ENCODE measurements at places on chromosomes 2 and 18. TPM values are rescaled to one million over a fixed set of nuclear protein-coding genes. Genes with fewer than 3 reads are reported as not detected.

The SH3RF3 gene
- total RNA-seq, result 8.8 TPM

The HOXD4 gene
- total RNA-seq, result not detected

The UGT1A4 gene
- not detected for total RNA-seq

The BCL11A gene
- total RNA-seq, result 2.2 TPM

The GYPC gene
- 53.8 TPM for total RNA-seq

The ZBTB7C gene
- 7.7 TPM for total RNA-seq

DNA sequence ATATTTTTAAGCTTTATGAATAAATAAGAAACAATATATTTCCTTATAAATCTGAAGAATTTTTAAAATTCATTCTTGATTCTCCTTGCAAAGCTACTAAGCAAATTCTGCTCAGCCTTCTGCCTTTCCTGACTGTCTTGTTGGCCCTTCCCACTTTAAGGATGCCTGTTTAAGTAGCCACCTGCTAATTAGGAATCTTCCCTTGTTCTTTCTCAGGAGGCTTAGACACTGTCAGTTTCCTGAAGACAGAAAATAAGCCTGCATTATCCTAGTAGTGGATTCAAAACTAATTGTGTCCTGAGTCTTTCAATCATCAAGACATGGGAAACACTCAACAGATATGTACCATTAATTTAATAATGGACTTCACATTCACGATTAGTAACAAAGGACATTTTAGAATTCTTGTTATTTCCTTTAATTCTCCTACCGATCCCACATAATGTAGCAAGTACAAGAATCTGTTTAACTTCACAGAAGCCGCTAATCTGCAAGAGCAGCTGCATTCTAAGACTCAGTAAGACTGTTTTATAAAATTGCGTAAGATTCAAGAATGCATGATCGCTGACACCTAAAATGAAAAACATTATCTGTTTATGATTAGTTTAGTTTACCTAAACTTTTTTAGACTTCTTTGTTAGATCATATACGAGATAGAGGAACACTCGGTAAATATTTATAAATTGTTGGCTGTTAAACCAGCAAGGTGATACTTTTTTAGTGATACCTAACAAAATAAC is 445.4 kb upstream of the DSEL start:
- H3K27me3 ChIP-seq, result no peaks in the 10 kb centered on the region
- H3K27ac ChIP-seq, result no peak overlapping the region
- H3K4me3 ChIP-seq, result no peak overlapping the region
- H3K36me3 ChIP-seq, result no peaks in the 10 kb centered on the region

GRCh38 chr2:196291426-196291825 is 120.0 kb upstream of the STK17B start:
- no peak overlapping the region for H3K27ac ChIP-seq
- no peak overlapping the region for H3K4me3 ChIP-seq
- no peaks in the 10 kb centered on the region for H3K27me3 ChIP-seq
- H3K4me1 ChIP-seq, result no peaks in the 10 kb centered on the region

DNA sequence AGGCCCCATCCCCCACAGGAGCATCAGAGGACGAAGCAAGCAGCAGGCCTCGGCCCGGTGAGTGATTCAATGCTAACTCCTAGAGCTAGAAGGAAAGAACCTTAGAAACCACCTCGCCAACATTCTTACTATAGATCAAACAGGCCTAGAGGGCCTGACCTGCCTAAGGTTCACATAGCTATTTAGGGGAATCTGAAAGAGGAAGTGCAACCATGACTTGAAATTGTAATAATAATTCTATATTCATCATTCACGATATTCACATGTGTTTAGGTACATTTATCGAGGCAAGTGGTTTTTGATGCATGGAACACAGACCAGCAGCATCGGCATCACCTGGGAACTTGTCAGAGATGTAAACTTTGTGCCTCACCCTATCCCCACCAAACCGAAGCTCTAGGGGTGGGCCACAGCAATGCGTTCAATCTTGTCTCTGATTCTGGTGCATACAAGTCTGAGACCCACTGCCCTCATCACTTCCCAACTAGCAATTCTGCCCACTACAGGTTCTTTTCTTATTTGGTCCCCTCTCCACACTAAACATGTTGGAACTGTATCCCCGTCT is 78.0 kb upstream of the DNMT3A start:
- H3K27me3 ChIP-seq, result no peaks in the 10 kb centered on the region
- H3K4me1 ChIP-seq, result no peaks in the 10 kb centered on the region
- no peak overlapping the region for H3K27ac ChIP-seq
- no peak for DNase-seq
- H3K36me3 ChIP-seq, result no peaks in the 10 kb centered on the region

GRCh38 chr18:3056311-3056710 is 43.4 kb upstream of the LPIN2 start:
- no peak overlapping the region for H3K27ac ChIP-seq
- no peaks in the 10 kb centered on the region for H3K36me3 ChIP-seq
- DNase-seq, result peak; percentile 50
- no peak overlapping the region for H3K4me3 ChIP-seq
- no peaks in the 10 kb centered on the region for H3K27me3 ChIP-seq
- no peaks in the 10 kb centered on the region for H3K4me1 ChIP-seq

DNA sequence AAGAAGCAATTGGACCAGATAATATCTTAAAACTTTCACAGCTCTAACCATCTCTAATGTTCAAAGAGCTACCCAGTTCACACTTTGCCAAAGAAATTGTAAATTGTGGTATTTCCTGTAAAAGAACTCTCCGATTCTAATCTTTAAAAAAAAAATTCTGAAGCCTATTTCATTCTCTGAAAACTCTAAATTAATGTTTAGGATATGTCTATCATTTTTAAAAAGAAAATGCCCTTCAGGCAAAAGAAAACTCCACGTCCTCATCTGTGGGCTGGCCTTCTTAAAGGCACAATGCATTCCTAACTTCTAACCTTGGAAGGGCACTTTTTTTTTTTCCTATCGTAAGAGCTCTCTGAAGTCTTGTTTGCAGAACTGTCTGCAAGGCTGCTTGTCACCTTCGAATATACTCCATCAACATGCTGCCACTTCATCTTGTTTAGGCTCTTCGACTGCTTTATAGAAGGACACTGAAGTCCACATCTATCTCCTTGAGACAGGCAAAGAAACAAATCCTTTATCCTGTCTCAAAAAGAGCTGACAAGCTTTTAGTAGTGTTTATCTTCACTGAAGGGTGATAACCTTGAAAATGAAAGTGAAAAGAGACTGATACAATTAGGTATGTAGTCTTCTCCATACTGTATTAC is 124.3 kb upstream of the SLC39A10 start:
- no peaks in the 10 kb centered on the region for H3K36me3 ChIP-seq
- H3K27ac ChIP-seq, result no peak overlapping the region
- H3K27me3 ChIP-seq, result no peaks in the 10 kb centered on the region
- no peak for DNase-seq
- no peaks in the 10 kb centered on the region for H3K4me1 ChIP-seq

- no peaks in the 10 kb centered on the region for H3K4me1 ChIP-seq
- H3K4me3 ChIP-seq, result no peak overlapping the region
- no peaks in the 10 kb centered on the region for H3K36me3 ChIP-seq
- no peak for DNase-seq
- H3K27ac ChIP-seq, result peak overlapping the region; percentile 78
- no peaks in the 10 kb centered on the region for H3K27me3 ChIP-seq
Observed at GRCh38 chr2:105488285-105488684, 89.4 kb upstream of the FHL2 start.

GRCh38 chr2:128438091-128438490 is 119.4 kb upstream of the HS6ST1 start:
- H3K36me3 ChIP-seq, result no peaks in the 10 kb centered on the region
- DNase-seq, result peak; percentile 42
- H3K4me3 ChIP-seq, result no peak overlapping the region
- H3K4me1 ChIP-seq, result no peaks in the 10 kb centered on the region

- no peaks in the 10 kb centered on the region for H3K27me3 ChIP-seq
- no peak overlapping the region for H3K4me3 ChIP-seq
- H3K27ac ChIP-seq, result no peak overlapping the region
- H3K36me3 ChIP-seq, result no peaks in the 10 kb centered on the region
Observed at GRCh38 chr18:12770469-12771219, 67.8 kb downstream of the PSMG2 start.

DNA sequence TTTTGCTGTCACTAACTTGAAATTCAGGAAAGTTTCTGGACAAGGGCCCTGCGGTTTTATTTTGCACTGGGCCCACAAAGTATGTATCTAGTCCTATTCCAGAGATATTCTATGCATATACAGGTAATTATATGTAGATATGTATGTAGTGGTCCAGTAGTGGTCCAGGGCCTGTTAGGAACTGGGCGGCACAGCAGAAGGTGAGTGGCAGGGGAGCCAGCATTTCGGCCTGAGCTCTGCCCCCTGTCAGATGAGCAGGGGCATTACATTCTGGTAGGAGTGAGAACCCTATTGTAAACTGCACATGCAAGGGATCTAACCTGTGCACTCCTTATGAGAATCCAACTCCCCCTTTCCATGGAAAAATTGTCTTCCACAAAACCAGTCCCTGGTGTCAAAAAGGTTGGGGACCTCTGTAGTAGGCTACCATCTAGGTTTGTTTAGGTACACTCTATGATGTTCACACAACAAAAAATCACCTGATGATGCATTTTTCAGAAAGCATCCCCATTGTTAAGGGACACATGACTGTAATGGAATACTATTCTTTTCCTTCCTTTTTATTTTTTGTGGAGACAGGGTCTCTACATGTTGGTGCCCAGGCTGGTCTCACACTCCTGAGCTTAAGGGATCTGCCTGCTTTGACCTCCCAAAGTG is 2.8 kb upstream of the PPP4R3B start:
- no peak overlapping the region for H3K27ac ChIP-seq
- no peaks in the 10 kb centered on the region for H3K36me3 ChIP-seq
- H3K4me3 ChIP-seq, result no peak overlapping the region

DNA sequence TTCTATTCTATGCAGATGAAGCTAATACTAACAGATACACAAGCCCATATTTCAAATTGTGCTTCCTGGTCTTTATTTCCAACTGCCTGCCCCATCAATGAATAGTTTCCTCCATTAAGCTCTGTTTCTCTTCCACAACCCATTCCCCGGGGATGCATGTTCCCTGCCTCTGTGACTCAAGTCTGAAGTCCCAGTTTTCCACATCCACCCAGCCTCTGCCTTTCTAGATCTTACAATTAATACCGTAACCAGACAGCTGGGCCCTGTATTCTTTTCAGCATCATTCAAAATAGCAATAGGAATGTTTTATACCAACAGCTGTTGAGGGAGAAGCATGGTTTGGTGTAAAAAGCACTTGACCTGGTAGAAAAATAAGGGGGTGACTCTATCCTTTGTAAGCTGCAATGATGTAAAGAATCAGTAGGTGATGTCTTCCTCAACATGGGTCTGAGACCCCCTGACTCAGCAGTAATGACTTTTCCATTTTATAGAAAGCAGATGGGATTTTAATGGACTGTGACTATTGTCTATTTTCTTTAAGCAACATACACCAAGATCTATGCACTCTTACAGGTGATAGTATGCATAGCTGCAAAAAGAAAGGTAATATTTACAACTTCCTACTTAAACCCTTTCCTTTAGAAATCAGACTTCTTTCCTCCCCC is 46.1 kb upstream of the DAPL1 start:
- H3K27me3 ChIP-seq, result no peaks in the 10 kb centered on the region
- no peak overlapping the region for H3K27ac ChIP-seq
- DNase-seq, result no peak
- H3K36me3 ChIP-seq, result no peaks in the 10 kb centered on the region

DNA sequence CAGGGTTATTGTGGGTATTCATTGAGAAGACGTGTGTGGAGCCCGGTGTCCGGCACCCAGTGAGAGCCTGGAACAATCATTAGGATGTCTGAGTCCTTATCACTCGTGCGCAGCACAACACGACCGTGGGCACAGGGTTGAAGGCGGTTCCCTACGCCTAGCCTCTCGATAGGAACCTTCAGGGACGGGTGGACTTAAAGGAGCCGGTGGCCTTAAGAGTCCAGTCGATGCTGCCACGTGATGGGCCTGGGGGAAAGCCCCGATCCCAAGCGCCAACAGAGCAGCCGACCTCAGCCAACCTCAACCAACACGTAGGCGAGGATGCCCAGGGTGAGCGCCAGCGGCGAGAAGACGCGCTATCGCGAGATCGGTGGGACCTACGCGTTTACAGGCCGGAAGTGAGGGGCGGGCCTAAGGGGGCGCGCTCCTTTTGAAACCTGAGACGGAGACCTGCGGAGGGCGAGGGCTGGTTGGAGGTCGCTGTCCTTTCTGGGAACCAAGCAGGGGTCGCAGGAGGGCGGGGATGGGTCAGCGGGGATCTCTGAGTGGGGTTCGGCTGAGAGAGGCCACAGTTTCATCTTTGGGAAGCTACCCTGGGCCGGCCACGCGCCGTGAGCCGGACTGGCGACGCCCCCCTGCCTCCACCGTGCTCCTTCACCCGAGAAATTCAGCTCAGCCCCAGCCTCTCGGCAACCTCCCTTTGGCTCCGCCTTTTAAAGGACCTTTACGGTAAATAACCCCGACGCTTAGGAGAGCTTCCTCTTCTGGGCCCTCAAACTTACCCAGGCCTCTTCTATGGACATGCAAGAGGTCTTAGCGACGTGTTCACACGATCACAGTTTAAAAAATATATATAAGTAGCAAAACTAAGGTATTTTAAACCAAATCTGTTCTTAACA is 28.3 kb downstream of the WNT10A start:
- H3K4me3 ChIP-seq, result peak overlapping the region; percentile 53
- peak; percentile 87 for DNase-seq
- H3K27me3 ChIP-seq, result no peaks in the 10 kb centered on the region
- no peaks in the 10 kb centered on the region for H3K36me3 ChIP-seq
